ENCODE measurements at places on chromosomes 6 and 20. TPM values are rescaled to one million over a fixed set of nuclear protein-coding genes. Genes with fewer than 3 reads are reported as not detected.

GRCh38 chr20:49656304-49656703 lies 57.4 kb downstream of the B4GALT5 start:
- H3K4me3 ChIP-seq: no peak overlapping the region
- H3K36me3 ChIP-seq: peaks cover 17% of the 10 kb centered on the region
- H3K27ac ChIP-seq: no peak overlapping the region
- H3K27me3 ChIP-seq: no peaks in the 10 kb centered on the region

DNA sequence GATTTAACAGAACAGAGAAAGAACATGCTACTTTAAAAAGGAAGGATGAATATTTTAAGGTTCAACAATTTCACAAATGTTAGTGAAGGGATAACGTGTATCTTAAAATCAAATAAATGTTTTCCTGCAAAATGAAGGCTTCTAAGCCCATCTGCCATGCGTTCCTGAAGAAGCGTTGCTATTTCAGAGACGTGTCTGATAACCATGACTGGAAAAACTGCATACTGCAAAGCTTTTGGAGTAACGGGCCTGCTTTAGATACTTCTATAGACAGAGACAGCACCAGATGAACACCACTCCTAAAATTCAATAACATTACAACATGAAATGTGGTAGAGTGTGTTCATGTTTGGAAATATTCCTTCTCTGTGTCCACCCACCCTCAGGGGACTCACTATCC lies 126.0 kb downstream of the WDR27 start:
- no peak overlapping the region for H3K27ac ChIP-seq
- no peaks in the 10 kb centered on the region for H3K4me1 ChIP-seq
- H3K27me3 ChIP-seq: no peaks in the 10 kb centered on the region
- no peaks in the 10 kb centered on the region for H3K36me3 ChIP-seq

DNA sequence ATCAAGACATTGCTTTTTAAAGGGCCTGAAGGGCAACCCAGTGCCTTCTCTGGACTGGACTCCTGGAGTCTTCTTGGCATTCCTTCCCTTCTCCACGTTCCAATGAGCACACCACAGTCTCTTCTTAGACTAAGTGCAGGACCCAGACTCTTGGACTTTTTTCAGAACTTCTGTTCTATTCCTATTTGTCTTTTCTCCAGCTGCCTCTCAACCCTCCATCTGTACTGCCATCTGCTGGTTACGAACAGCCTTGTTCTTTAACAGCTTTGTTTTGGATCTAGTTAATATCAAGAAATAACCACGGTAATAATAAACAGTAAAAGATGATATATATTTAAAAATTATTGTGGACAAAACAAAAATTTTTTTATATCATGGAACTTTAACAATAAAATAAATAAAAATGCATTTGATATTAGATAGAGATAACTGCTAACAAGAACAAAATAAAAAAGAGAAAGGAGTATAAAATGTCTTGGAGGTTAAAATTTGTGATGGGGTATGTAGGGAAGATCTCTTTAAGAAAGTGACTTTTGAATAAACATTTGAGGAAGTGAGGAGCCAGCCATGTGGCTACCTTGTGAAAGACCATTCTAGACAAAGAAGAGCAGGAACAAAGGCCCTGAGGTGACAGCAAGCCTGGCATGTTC lies 105.1 kb upstream of the HCRTR2 start:
- H3K4me1 ChIP-seq: no peaks in the 10 kb centered on the region
- no peak overlapping the region for H3K27ac ChIP-seq
- no peaks in the 10 kb centered on the region for H3K36me3 ChIP-seq
- DNase-seq: peak; percentile 70
- H3K4me3 ChIP-seq: no peak overlapping the region

DNA sequence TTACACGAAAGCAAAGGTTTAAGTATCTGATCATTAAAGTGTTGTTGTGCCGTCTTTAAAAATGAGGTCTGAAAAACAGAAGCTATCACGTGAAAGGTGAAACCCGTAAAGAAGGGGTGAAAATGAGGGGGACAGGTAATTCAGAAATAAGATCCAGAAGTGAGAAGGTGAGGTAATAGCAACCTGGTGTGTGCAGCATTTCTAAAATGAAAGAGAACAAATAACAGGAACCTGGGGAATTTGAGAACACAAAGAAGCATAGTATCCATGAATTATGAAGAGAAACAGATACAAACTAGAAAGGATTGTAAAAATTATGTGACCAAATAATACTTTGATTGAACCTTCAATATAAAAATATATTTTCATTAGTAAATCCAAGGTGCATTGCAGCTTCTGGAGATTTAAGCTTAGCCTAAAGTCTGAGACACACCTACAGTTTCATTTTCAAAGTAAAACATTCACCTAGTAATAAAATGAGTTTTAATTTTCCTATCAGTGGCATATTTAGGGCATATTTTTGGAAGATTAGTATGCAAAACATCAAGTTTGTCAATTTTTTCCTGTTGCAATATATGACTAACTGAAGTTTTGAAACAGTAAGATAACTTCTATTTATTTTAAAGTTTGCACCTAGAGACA lies 1.4 kb downstream of the HEY2 start:
- peaks cover 32% of the 10 kb centered on the region for H3K4me1 ChIP-seq
- H3K4me3 ChIP-seq: no peak overlapping the region
- no peak for DNase-seq
- H3K27ac ChIP-seq: no peak overlapping the region

The UNC5CL gene
- 1.6 TPM for total RNA-seq

The TRPC4AP gene
- total RNA-seq: 62.5 TPM

DNA sequence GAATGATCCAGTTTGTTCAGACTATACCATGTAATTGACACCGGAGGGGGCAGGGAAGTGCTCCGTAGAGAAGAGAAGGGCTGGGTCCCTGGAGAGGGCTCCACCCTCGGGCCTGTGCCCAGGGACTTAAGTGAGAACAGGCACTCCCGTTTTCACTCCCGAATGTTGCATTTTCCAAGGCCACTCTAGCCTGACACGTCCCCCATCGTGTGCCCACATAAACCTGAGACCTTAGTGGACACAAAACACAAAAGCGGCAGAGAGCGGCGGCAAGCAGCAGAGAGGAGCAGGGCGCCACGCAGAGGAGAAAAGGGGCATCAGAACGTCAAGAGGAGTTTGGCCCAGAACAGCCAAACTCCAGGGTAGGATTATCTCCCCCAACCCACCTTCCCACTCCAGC lies 1405.1 kb downstream of the GRIK2 start:
- H3K4me1 ChIP-seq: no peaks in the 10 kb centered on the region
- DNase-seq: peak; percentile 3
- H3K4me3 ChIP-seq: no peak overlapping the region

DNA sequence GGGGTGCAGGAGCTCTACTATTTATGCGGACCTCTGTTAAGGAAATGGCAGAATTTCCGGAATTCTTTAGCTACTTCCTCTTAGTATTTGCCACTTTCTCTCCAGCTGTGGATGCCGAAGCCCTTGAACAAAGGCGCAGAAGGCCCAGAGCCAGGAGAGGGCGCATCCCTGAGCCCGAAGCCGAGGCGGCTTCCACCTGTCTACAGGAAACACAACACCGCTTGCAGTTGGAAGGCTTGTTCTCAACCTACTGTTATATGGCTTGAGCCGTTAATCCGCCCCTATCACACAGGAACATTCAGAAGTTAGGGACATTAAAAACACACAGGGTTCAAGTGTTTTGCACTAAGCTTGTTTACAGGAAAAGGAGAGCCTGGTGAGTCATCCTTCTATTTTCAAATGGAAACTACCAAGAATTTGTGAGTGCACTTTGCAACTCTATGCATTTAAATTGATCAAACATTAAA lies 417.1 kb downstream of the BCKDHB start:
- no peaks in the 10 kb centered on the region for H3K36me3 ChIP-seq
- H3K4me1 ChIP-seq: no peaks in the 10 kb centered on the region
- H3K4me3 ChIP-seq: no peak overlapping the region
- H3K27ac ChIP-seq: no peak overlapping the region

All from lung (tissue), 17 donors.